ENCODE measurements at places on chromosomes 4 and X.

- DNase-seq, result no peak
Observed at GRCh38 chr4:26272654-26273615, 47.9 kb upstream of the RBPJ start.

DNA sequence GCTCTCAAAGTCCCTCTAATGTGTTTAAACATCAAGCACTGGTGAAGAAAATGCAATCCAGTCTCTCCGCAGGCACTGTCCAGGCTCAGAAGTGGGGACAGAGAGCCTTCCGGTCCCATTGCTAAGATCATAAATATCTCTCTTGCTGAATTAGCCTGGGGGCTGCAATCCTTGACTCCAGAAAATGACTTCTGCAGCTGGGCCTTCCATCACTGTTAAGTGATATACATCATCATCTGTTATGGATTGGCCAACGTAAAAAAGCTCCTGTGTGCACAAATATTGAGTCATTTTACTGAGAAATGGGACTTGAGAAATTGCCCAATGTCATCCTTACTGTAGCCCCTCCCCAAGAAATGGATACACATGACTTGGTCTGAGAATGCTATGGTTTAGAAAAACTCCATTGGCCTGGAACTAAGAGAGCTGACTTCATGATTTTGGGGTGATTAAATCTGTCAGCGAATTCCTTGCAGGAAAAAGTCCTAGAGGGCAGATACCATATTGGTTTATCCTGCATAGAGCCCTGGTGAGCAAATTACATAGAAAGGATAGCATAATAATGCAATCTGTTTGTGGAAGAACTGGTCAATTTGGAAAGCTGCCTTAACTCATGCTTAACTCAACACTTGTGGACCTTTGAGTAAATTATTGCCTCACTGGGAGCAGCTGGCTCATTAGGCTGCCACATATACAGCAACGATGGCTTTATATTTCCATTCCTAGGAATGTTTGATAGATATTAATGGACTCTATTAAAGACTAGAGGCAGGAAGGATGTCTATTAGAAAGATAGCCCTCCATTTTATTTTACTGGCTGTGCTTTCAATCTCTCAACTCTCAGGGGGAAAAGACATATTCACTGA, 346.1 kb downstream of the GBA3 start:
- no peak for DNase-seq

DNA sequence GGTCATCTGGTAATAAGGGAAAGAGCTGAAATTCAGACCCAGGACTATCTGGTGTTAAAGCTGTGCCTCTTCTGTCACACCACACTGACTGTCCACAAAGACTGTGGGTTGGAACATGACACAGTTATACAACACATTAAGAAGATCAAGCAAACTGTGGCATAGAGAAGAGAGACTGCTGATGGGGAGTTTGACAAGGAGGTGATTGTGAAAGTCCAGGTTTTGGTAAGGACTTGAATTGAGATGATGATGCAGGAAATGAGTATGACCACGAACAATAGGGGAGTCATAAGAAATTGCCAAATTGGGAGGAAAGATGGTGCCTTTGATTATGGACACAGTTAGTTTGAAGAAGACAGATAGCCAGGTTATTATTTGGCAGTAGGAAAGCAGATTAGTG, 163.4 kb downstream of the PDGFRA start:
- DNase-seq, result no peak

DNA sequence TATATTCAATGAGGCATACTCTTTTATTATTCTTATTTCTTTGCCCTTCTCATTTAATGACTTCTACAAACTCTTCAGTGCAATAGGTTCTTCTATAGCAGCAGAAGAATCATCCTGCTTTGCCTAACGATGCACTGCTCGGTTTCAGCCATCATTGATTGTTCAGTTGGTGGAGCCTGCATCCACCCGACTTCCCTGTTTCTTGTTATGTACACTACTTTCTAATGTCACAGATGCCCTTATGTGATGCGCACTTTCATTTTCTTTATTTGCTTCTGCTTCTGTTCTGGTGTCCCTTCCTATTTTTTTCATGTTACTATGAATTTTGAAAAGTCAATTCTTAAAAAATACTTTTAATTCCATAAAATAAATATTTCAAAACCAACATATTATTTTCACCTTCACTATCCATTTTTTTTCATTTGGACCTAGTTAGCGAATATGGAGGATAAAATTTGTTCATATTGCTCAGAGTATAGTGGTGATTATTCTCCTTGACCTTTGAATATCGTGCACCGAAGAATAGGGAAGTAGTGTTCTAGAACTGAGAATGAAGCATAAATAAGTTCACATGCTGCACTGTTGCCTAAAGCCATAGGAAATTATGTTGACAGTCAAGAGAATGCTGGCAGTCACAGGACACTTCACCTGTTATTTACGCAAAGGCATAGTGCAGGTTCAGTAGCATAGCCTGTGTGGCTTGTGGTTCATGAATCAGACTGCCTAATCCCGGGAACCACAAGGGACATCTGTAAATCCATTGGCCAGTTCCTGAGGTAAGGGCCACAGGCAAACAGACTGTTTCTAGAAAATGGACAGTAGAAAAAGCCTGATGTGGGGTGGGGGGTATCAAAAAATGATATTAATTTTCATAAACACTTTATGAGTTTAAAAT, 21.3 kb upstream of the SFRP2 start:
- DNase-seq, result no peak

- no peak for DNase-seq
Observed at GRCh38 chrX:10744007-10744406, 123.6 kb upstream of the MID1 start.

DNA sequence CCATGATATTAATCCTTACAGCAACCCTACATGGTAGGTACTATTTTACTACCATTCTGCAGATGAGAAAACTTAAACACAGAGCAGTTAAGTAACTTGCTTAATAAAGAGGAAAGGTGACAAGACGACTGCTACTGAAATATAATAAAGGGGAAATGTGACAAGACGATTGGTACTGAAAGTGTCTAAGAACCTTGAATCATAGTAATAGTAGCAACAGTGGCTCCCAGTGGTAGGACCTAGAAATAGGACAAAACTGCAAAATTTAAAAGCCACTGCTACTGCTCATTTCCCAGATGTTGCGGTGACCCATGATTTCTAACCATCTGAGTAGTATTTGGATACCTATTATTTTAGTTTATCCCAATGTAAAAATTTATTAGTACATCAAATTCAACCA, 89.5 kb downstream of the TASL start:
- DNase-seq, result peak; percentile 38

- DNase-seq, result peak; percentile 64
Observed at GRCh38 chr4:86400216-86400615, 40.4 kb upstream of the MAPK10 start.

GRCh38 chr4:117084866-117085701, at the start of gene TRAM1L1:
TSS of gene TRAM1L1 (minus strand) at chr4:117085576. CDS start at chr4:117085393, 183 bp downstream.
- peak; percentile 66 for DNase-seq

- DNase-seq, result peak; percentile 41
Observed at GRCh38 chr4:135718019-135718418, 1516.4 kb upstream of the PABPC4L start.

DNA sequence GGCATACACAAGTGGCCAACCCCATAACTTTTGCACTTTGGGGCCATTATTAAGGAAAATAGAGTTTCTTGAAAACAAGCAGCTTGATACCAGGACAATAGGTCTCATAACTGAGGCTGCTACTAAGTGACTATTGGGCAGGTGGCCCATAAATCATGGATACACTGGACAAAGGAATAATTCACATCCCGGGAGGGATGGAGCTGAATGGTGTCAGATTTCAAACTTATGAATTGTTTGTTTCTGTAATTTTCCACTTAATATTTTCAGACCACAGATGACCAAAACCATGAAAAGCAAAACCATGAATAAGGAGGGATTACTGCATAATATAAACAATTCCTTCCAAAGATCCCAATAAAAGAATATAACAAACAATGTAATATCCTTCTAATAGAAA, 114.4 kb downstream of the WDFY3 start:
- DNase-seq, result peak; percentile 16

GRCh38 chr4:153127760-153128494, 76.3 kb upstream of the TRIM2 start:
- peak; percentile 92 for DNase-seq

DNA sequence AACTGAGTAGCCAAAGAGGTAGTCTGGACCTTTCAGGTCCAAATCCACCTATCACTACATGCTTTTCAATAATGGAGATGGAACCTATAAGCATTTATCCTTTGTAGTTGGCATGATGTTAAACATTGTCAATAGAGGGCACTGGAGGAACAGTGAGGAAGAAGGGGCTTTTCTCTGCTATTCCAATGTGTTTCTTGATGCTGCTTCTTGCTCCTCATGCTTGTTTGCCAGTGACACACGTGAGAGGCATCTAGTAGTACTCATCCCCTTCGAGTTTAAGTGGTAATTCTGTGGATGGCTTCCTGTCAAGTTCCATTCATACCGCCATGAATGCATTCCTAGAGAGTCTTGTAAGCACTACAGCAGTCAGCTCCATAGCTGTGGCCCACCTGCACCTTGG, 84.0 kb downstream of the NAA11 start:
- DNase-seq, result peak; percentile 50

DNA sequence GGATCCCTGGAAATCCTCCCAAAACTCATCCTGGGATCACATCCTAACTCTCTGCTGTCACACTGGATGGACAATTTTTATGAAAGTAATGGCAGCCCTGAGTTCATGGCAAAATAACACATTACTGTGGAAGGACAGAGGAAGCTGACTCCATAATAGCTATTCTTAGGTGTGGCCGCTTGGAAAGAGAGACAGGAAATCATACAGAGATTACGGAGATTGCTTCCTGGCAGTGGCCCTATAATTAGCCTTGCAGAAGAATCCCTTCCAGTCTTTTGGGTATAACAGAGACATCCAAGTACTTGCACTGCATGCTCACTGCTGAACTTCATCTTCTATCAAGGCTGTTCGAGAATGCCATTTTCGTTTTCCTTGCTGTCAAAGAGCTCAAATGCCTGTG, 133.1 kb upstream of the VCX start:
- no peak for DNase-seq

DNA sequence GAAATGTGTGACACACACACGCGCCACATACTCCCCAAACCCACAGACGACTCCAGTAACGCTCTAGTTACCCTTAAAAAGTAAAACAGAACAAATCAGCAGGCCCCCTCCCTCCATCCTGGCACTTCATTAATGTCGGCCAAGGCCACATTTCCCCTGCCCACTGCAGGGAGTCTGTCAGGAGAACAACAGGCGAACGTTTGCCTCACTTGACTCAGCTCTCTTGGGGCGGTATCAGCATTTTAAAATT, 671 bp upstream of the FHIP1A start:
- no peak for DNase-seq

GRCh38 chr4:99117876-99118693, 26.0 kb downstream of the ADH4 start:
- DNase-seq, result peak; percentile 49

- no peak for DNase-seq
Observed at GRCh38 chrX:11609109-11609508, 56.6 kb downstream of the ARHGAP6 start.

DNA sequence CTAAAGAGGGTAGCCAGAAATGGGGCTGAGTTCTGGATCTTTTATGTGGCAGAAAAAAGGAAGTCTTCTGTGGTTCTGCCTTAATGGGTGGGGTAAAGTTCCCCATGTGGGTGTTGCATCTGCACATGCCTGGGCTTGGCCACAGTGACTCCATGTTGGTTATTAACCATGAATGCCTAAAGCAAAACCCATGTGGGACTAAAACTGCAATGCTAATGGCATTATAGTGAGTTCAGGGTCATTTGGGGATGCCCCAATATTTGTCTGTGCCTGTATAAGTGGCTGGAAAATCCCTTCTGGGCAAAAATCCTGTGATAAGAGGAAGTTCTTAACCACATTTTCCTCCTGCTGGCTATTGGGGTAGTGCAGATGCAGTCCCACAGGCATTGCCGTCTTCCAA, 857.4 kb downstream of the FAT4 start:
- no peak for DNase-seq
